ENCODE measurements at places on chromosomes 1 and 21.

GRCh38 chr1:44038876-44039657 is 7.8 kb upstream of the SLC6A9 start:
- no peak for DNase-seq

DNA sequence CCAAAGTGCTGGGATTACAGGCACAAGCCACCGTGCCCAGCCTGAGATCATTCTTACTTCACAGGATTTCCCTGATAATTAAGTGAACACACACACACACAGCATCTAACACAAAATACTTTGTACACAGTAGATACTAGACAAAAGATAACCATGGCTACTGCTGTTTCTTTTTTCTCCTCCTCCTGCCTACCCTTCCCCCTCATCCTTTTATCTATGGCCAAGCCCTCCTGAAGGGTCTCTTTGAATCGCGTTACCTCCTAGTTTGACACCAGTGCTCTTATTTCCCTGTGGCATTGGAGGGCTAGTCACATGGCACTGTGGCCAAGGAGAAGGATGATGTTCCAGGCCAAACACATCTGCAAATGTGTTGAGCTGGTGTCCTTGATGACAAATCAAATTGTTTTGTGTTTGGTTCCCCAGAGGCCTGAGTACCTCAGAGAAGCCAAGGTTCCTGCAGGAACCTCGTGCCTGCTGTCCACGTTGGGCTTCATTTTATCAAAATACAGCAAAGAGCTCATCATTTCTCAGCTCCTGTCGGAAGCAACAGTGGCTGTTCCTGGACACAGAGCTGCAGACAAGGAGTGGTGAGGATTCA is 20.6 kb downstream of the NDUFS5 start:
- no peak for DNase-seq

- DNase-seq = no peak
Observed at GRCh38 chr1:169119405-169119804, 12.9 kb downstream of the ATP1B1 start.

DNA sequence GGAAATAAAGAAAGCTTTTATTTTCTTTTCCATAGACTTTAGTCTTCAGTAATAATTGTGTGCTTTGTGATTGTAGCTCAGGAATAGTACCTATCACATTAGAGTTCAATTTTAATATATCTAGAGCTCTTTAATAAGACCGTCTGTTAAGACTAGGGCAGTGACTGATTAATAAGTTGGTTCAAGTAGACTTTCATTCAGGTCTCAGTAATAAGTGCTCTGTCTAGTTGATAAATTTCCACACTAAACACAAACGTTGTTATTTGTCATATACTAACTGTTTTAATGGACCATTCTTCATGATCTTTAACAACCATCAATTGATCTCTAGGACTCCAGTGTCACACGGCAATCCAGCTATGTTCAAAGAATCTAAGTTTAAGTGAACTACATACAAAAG is 474.5 kb upstream of the ADGRL2 start:
- DNase-seq = no peak

DNA sequence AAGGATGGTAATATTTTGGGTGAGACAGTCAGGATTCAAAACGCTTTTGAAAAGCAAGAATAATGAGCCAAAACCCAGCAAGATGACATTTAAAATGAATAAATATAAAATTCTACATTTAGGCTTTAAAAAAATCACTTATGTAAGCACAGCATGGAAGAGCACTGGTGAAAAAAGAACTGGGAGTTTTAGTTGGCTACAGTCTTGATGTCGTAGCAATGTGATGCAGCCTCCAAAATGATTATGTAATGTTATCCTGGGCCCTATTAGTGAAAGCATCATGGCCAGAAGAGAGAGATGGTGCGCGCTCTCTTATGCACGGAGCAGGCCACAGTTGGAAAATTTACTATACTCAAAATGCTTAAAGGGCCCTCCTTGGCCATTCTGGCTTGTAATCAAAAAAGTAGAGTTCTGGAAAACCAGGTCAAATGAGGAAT is 5.1 kb downstream of the KCNJ9 start:
- DNase-seq = no peak

- no peak for DNase-seq
Observed at GRCh38 chr1:66729523-66729922, 22.7 kb upstream of the DYNLT5 start.
